ENCODE measurements at places on chromosomes 6 and 20.
A peak's percentile ranks its signal among the peaks of the same experiment; 100 is the strongest.

DNA sequence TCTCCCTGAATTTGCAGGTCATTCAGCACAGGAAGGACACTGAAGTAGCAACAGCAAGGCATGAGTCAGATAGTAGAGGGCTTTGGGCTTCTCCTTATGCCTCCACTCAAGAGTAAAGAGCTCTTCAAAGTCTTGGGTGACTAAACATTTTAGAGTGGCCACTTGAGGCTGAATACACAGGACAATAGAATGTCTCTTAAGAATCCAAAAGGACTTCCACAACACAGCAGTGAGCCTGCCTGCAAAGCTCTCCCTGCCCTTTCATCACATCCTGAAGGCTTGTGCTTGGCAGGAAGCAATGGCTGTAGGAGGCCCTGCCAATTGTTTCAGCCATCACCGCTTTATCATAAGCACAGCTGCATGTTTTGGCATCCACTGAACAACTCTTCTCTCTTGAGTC, 36.8 kb downstream of the FOXQ1 start:
- DNase-seq = no peak

GRCh38 chr6:143135797-143136561, 75.3 kb downstream of the AIG1 start:
- no peak for DNase-seq

DNA sequence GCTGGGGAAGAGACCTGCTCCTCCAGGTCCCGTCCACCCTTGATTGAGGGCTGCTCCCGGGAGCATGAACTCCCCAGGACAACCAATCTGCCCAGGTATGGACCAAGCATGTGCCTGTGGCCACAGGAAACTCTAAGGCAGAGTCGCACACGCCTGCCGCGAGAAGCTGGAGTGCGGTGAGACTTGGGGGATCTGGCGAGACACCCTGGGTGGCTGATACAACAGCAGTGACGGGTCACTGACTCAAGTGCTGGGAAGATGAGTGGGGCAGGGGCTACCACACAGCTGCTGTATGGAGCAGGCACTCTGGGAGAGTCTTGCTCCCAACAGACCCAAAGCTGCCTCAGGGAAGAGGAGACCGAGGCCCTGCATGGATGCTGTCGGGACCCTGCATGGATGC, 40.1 kb downstream of the BFSP1 start:
- no peak for DNase-seq

DNA sequence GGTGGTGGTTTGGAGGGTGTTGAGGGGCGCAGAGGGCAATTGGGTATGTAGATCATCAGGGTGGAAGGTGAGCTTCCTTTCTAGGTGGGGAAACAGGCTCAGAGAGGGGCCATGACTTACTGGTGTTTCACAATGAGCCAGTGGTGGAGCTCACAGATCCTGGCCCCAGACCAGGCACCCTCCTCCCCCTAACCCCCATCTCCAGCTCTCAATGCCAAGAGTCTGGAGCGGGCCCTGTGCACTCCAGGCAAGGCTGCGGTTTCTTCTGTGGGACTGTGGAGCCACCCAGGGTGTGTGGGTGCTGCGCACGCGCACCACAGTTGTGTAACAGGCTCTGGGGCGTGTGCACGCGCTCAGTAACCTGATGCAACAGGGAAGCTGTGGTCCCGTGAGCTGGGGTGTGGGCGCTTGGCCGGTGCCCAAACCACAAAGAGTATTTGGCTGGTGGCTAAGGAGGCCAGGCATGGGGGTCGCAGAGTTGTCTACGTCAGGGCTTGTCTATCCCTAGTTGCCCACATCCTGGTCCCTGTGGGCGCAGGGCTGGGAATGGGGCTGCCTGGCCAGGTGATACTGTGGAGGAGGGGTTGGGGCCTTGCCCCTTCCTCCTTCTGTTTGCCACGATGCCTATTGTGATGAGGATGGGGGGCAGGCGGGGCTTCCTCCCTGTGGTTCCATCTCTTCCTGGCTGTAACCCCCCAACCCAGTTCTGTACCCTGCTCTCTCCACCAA, 37.5 kb upstream of the MRPS18A start:
- DNase-seq = peak; percentile 86

DNA sequence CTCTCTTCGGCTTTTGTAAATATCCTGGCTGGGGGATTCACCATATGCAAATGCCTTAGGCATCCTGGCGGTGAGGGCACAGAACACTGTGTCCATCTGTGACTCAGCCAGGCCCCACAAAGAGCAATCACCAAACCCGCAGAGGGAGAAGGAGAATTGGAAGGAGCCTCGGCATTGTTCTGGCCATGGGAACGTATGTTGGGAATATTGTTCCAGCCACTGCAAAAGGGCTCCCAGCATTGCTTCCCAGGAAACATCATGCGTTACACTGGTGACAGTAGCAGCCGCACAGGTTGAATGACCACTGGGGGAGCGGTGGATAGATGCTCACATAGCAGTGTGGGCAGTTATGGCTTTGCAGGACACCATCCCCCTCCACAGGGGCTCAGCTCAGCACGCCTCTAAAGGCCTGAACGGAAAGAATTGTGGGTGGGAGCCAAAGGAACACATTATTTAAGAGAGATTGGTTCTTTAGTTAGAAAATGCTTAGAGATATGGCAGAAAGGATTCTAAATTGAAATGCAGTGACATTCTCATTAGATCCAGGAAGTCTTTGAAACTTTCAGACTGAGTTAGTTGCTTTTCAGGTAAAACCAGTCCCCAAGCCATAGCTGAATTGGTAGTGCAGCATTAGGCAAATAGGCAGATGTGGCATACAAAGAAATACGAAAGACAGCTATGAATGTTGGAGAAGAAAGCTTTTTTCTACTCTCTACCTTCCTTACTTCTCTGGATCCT, 104.3 kb downstream of the RNF144B start:
- no peak for DNase-seq

DNA sequence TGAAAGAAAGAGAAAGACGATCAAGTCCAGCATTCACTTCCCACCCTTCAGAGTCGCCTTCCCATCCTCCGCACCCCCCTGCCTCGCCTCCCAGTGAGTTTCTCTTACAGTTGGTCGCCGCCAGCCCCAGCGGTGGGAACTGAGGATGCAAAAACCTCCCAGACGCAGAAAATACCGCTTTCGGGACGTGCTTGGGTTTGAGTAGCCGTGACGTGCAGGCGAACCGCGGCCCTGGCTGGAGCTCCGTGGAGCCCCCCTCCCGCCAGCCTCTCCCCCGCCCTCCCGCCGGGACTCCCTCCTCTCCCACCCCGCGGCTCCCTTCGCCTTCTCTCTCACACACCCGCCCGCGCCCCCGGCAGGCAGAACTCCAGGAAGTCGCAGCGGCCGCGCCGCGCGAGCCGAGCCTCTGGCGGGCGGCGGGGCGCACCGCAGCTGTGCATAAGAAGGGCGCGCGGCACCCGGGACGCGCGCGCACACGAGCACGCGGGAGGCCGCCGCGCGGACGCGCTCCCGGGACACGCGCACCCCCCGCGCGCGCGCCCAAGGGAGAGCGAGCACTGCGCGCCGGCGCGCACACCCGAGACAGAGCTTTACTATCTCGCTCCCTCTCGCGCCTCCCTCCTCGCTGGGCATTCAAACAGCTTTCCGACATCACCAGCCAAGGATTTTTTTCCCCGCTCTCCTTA, at the start of gene ADGRB3:
Gene ADGRB3 (plus strand): TSS at position 557 of the 686 bp plus-strand sequence. CDS start 3,394 bp downstream, outside the sequence.
- DNase-seq = peak; percentile 28

- DNase-seq = no peak
Measured at GRCh38 chr6:168908166-168908565, 345.5 kb downstream of the THBS2 start.

DNA sequence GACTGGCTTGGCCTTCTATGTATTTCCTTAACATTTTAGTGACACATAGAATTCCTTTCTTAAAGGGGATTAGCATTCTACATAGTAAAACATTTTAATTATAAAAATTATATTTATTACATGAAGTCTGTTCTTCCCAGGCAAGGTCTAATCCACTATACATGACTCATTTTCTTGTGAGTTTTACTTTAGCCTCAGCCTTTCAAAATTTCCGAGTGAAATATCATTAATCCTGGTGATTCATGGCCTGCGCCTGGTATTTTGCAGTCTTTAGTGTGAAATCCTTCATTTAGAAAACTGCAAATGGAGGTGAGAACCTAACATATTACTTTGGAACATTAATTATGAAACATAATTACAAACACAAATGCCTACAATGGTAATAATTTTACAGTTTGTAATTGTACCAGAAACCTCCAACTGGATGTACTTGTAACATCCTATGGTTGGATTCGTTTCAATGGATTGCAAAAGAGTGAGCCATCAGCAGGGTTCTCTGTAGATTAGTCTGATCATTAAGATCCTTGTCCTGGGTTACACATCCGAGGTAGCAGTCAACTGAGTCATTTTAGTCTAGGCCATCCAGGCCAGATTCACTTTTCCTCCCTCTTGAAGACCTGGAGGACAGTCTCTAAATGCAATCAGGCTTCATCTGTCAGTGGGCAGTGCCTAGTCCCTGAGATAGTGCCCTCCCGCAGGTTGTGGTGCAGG, 272.0 kb downstream of the PACRG start:
- DNase-seq = no peak

GRCh38 chr20:63641792-63642523, 11.3 kb downstream of the STMN3 start:
- DNase-seq = peak; percentile 90

DNA sequence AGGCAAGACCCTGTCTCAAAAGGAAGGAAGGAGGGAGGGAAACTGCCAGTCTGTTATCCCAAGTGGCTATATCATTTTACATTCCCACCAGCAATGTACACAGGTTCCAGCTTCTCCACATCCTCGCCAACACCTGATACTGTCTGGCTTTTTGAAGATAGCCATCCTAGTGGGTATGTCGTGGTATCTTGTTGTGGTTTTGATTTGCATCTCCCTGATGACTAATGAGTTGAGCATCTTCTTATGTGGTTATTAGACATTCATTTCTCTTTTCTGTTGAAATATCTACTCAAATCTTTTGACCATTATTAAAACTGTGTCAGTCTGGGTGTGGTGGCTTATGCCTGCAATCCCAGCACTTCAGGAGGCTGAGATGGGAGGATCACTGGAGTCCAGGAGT, 47.9 kb upstream of the ARID1B start:
- no peak for DNase-seq

- DNase-seq = no peak
Measured at GRCh38 chr6:32963866-32964265, 4.5 kb upstream of the BRD2 start.

GRCh38 chr20:51034476-51034875, 11.6 kb upstream of the KCNG1 start:
- no peak for DNase-seq

DNA sequence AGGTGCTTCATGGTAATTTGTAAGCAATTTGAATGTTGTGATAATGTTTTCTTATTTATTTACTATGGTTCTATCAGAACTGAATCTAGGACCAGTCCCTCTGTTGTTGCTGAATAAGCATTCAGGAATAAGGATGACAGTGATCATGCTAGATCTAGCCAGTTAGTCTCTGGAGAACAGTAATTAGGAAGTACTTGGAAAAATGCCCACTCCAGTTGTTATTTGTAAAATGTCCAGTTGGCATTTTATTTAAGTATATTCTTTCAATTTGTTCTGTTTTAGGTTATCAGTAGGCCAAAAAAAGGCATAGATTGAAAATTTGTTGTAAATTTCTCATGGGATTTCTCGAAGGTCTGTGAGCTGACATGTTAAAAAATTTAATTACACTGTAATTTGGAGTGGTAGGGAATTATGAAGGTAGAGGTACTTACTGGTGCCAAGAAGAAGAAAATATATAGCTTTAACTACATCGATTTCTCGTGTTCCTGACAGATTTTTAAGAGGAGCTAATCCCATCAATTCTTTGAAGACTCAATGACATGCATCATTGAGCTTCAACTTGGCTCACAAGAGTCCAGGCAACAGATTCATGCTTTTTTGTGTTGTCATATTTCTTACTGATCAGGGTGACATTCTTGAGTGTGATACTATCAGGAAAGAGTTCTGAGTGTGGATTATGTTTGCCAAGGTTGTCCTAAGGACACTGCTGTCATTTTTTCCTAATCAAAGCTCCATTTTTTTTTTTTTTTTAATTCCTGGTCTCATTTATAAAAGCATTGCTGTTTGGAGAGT, 177.3 kb downstream of the CARMIL1 start:
- DNase-seq = no peak

GRCh38 chr20:59141818-59142581, 21.6 kb upstream of the ZNF831 start:
- no peak for DNase-seq

- no peak for DNase-seq
Measured at GRCh38 chr20:7516621-7517111, 423.6 kb downstream of the HAO1 start.

- peak; percentile 85 for DNase-seq
Measured at GRCh38 chr20:62146019-62146755, 2.6 kb downstream of the SS18L1 start.

GRCh38 chr6:70379473-70380013, 33.8 kb upstream of the FAM135A start:
- DNase-seq = no peak

DNA sequence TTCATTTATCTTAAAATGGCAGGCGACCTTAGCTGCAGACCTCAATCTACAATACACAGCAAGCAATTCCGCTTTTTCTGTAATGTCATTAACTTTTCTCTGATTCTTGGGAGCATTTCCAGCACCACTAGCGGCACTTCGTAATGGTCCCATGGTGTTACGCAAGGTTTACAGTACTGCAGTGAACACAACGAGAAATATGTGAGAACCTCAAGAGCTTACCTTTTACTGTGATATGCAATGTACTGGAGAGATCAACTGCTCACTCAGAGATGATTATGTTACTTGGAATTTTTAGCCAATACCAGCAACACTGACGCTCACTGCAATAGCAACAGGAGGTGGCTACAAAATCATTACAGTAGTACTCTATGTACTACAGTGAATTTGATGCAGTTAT, 2.8 kb upstream of the CEP43 start:
- peak; percentile 55 for DNase-seq

DNA sequence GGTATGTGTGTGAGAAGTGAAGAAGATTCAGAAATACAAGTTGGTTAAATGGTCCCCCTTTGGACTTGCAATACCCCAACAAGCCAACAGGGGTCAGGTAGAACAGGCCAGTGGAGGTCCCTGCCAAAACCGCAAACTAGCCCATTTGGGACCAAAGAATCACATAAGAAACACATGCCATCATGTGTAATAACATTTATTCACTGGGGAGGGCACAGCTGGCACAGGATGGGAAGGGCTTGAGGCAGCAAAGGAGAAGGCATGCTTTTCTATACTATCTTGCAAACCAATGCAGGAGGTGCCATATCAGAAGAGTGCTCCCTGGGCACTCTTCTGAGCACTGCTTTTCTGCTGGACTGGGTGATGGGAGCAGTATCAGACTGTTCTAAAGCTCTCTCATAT, 116.1 kb upstream of the TRAF3IP2 start:
- DNase-seq = peak; percentile 24

GRCh38 chr6:7214468-7214867, 98.5 kb downstream of the SSR1 start:
- no peak for DNase-seq

- no peak for DNase-seq
Measured at GRCh38 chr6:90466154-90466940, 120.5 kb downstream of the MAP3K7 start.

- DNase-seq = no peak
Measured at GRCh38 chr6:33165581-33166258, 26.5 kb downstream of the COL11A2 start.

DNA sequence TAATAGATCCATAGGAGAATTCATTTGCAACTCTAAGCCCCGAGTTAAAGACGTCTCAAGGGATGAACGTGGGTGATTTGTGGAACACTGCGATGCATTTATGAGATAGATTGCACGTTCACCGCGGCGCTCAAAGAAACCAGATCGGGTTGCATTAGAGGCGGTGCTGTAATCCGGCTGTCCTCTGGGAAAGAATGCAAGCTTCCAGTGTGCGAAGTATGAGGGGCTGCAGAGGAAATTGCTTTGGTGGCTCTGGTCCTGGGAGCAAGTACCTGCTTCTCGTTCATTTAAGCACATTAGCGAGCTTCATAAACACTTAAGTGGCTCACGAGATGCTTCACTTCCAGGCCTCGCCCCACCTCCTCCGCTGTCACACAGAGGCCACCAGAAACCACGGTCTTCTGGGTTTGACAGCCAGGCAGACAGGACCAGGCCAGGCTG, 182.3 kb downstream of the CDH4 start:
- DNase-seq = no peak

Data from HepG2 (cell line).